Activated T-helper 1 cell treated with Interleukin-2 at 50 U/mL for 16 hours (primary cell): ENCODE measurements at places on chromosomes 13 and 19.

GRCh38 chr19:3056417-3057088 is 5.7 kb downstream of the TLE5 start:
- DNase-seq = no peak

- DNase-seq = no peak
Measured at GRCh38 chr13:33913829-33914228, 95.9 kb downstream of the RFC3 start.

GRCh38 chr19:54138489-54139256 is 1.1 kb downstream of the CNOT3 start:
- no peak for DNase-seq

DNA sequence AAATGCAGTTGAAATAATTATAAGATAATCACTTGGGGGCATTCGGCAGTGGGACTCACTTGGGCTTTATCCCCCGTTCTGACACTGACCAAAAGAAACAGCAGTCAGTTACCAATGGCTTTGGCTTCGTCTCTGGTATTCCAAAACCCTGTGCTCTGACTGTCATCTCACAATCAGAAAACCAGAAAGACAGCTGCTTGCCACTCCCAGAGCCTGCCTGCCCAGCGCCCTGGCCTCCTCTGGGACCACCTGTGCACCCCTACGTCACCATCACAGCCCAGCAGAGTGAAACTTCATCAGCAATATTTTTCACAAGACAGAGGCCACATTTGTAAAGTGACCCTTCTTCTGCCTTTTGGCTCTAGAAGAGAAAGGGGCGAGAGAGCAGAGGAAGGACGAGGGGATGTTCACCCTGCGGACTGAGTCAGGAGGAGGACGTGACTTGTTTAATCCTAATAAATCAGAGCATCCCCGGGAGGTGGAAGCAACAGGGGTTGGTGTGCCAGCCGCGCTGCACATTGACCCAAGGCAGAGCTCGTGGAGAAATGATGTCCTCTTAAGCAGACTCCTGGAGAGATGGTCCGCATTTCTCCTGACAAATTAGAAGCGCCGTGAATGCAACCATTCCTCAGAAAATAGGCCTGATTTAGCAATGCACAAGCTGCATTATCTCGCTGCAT is 397.8 kb upstream of the ZNF507 start:
- DNase-seq = no peak

GRCh38 chr19:17246681-17247425 is 1.1 kb upstream of the NR2F6 start:
- no peak for DNase-seq

GRCh38 chr13:51364404-51365008 is 25.0 kb downstream of the SERPINE3 start:
- no peak for DNase-seq

- no peak for DNase-seq
Measured at GRCh38 chr13:52652980-52653303, 306 bp downstream of the SUGT1 start.

DNA sequence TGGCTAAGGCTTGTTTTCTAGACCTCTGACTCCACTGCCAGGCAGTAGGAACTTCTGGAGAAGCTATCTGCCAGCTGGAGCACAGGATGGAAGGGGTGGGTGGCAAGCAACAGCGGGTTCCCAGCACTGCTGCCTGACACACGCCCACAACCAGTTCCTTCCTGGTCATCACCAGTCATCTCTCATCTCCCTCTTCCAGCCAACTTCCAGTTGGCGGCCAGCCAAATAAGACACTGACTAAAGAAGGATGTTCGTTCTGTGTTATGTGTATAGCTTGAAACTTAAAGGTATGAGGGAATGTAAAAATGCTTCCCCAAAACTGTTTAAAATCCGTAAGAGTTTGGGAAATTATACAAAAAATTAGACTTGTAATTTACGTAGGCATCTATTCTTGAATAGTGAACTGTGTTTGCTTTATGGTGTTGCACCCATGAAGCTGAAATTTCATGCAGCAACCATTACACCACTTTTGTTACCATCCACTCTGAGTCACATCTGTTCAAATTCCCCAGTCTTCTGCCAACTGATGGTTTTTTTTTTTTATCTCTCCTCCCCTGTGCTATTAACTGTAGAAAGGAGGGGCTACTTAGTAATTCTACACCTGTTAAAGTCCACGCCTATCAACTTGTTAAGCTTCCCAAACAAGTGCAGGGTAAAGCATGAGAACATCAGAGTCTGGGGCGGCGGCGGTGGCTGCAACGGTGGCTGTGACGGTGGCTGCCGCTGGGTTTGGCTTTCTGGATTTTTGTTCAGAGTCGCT is 86.2 kb upstream of the FRY start:
- no peak for DNase-seq

- DNase-seq = no peak
Measured at GRCh38 chr13:81872581-81872980, 1531.7 kb upstream of the SPRY2 start.

GRCh38 chr19:23802290-23802689 is 43.6 kb upstream of the ZNF681 start:
- no peak for DNase-seq

DNA sequence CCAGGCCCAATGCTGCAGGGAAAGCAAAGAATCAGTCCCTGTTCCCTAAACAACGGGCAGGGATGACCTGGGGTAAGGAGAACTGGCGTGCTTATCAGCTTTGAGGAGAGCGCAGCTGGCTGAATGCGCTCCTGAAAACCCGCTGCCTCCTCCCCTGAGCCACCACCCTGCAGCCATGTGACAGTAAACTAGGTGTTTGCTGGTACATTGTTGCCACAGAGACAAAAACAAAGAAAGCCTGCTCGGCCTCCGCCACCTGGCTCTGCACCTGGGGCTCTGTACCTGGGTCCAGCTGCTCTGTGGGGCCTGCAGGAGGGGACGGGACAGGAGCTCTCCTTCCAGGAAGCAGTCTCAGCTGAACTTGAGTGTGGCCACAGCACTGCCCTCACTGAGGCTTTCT is 21.8 kb downstream of the MCF2L start:
- DNase-seq = no peak

DNA sequence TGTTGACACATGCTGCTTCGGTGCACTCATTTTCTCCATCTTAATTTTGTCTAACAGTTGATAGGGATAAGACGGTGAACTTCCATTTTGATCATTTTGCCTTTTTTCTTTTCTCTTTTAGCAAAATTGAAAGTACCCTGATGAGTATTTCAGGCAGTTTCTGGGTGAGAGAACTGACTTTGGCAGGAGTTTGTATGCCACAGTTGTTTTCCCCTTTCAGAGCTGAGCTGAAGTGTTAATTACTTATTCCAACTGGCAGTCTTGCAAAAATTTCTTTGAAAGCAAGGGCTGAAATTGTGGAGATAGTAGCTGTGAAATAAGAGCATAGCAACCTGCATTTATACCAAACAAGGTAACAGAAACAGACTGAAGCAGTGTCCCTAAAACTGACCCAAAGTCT is 180.2 kb downstream of the SLITRK5 start:
- DNase-seq = no peak

DNA sequence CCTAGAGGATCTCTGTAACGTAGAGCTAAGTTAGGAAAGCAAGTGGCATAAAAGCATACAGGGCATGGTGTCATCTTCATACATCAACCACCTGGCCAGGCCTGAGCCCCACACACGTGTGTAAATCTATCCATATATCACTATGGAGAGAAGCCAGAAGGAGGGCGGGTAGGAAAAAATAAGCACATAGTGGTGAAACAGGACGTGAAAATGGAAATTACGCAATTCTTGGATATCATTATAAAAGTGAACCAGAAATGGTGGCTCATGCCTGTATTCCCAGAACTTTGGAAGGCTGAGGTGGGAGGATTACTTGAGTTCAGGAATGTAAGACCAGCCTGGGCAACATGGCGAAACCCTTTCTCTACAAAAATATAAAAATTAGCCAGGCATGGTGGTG is 43.4 kb downstream of the PDCD5 start:
- no peak for DNase-seq

DNA sequence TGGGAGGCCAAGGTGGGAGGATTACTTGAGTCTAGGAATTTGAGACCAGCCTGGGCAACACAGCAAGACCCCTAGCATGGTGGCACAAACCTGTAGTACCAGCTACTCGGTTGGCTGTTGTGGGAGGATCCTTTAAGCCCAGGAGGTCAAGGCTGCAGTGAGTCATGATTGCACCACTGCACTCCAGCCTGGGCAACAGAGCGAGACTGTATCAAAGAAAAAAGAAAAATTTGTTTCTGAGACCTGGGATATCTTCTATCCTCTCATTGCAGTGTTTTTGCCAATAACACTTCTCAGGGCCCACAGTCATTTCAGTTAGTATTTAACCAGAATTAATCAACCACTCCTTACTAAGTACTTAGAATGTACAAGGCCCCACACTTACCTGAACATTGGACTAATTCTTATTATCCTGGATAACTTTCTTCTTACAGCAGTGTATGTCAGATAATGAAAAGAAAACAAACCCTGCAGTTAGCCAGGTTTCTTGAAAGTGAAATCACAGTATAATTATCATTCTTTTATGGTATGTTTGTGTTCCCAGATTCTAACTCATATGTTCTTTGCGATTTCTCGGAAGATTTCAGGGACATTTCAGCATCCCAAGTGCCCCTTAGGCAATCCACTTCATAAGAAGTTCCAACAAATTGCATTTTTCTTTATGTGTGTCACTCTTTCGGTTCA is 75.6 kb upstream of the KLF5 start:
- no peak for DNase-seq
